A549 treated with GW870086 at 1 μM for 4 hours (cell line): ENCODE measurements at places on chromosomes 3 and 15. TPM values are rescaled to one million over a fixed set of nuclear protein-coding genes. Genes with fewer than 3 reads are reported as not detected.

ADIPOQ gene
- total RNA-seq, result not detected in 5 replicates

DUOXA2 gene
- not detected in 5 replicates for total RNA-seq

GOLGA8S gene
- 0.07 to 0.19 TPM (median 0.17 TPM) in 5 replicates for total RNA-seq

TRIM42 gene
- not detected in 5 replicates for total RNA-seq

DNASE1L3 gene
- total RNA-seq, result 0.35 TPM in 1 of 5 replicates, not detected in the others

GRAMD2A gene
- total RNA-seq, result 0.07 to 0.21 TPM (median 0.17 TPM) in 3 of 5 replicates, not detected in the others

HAUS2 gene
- total RNA-seq, result 19.1 to 20.8 TPM (median 19.7 TPM) in 5 replicates

PAQR5 gene
- total RNA-seq, result 88.0 to 124 TPM (median 110 TPM) in 5 replicates

RGMA gene
- 0.17 to 0.69 TPM (median 0.27 TPM) in 5 replicates for total RNA-seq

RBPMS2 gene
- total RNA-seq, result 6.1 to 8.9 TPM (median 7.1 TPM) in 5 replicates

BCHE gene
- total RNA-seq, result 0.73 to 1.2 TPM (median 1.0 TPM) in 5 replicates

PP2D1 gene
- not detected in 5 replicates for total RNA-seq

LMAN1L gene
- total RNA-seq, result not detected in 5 replicates

MYH15 gene
- total RNA-seq, result 0.08 to 0.16 TPM (median 0.15 TPM) in 5 replicates

BLM gene
- total RNA-seq, result 11.0 to 13.3 TPM (median 11.9 TPM) in 5 replicates

SEMA3B gene
- 5.1 to 9.7 TPM (median 7.3 TPM) in 5 replicates for total RNA-seq

CHRNA7 gene
- 3.8 to 5.2 TPM (median 4.5 TPM) in 5 replicates for total RNA-seq

GABRA5 gene
- total RNA-seq, result 78.4 to 116 TPM (median 105 TPM) in 5 replicates

C3orf22 gene
- not detected in 5 replicates for total RNA-seq

CCR9 gene
- total RNA-seq, result not detected in 5 replicates

ARGFX gene
- not detected in 5 replicates for total RNA-seq

COL8A1 gene
- not detected in 5 replicates for total RNA-seq

IVD gene
- 10.8 to 13.6 TPM (median 12.5 TPM) in 5 replicates for total RNA-seq

FAM3D gene
- not detected in 5 replicates for total RNA-seq

GRK7 gene
- total RNA-seq, result not detected in 5 replicates

LRTM1 gene
- total RNA-seq, result not detected in 5 replicates

IMPG2 gene
- not detected in 5 replicates for total RNA-seq

MAP1A gene
- total RNA-seq, result 0.59 to 0.85 TPM (median 0.71 TPM) in 5 replicates

XCR1 gene
- not detected in 5 replicates for total RNA-seq

EXD1 gene
- 0.16 to 0.33 TPM (median 0.27 TPM) in 3 of 5 replicates, not detected in the others for total RNA-seq

TGM5 gene
- not detected in 5 replicates for total RNA-seq

CLK3 gene
- 31.7 to 36.2 TPM (median 33.4 TPM) in 5 replicates for total RNA-seq

CPA3 gene
- total RNA-seq, result not detected in 5 replicates

POPDC2 gene
- total RNA-seq, result 0.09 to 0.79 TPM (median 0.21 TPM) in 5 replicates

ZKSCAN7 gene
- total RNA-seq, result not detected in 5 replicates

PLXNA1 gene
- 17.5 to 23.4 TPM (median 21.8 TPM) in 5 replicates for total RNA-seq

GNAT1 gene
- total RNA-seq, result not detected in 5 replicates

UBE2E2 gene
- total RNA-seq, result 40.0 to 49.9 TPM (median 45.4 TPM) in 5 replicates

GOLGA6L10 gene
- total RNA-seq, result 0.33 to 0.56 TPM (median 0.50 TPM) in 5 replicates

CLDN16 gene
- total RNA-seq, result not detected in 5 replicates

IL12A gene
- total RNA-seq, result 0.61 to 1.2 TPM (median 0.98 TPM) in 5 replicates

RFTN1 gene
- 2.8 to 3.6 TPM (median 3.2 TPM) in 5 replicates for total RNA-seq

SCN5A gene
- total RNA-seq, result 0.53 to 2.6 TPM (median 1.0 TPM) in 5 replicates

MYZAP gene
- total RNA-seq, result 1.0 to 1.7 TPM (median 1.2 TPM) in 5 replicates

SCAANT1 gene
- not detected in 5 replicates for total RNA-seq

MRAS gene
- total RNA-seq, result 7.1 to 11.4 TPM (median 9.2 TPM) in 5 replicates

PARP9 gene
- 5.2 to 7.0 TPM (median 6.2 TPM) in 5 replicates for total RNA-seq

GOLGA8G gene
- not detected in 5 replicates for total RNA-seq

SHC4 gene
- 0.61 to 1.2 TPM (median 0.80 TPM) in 5 replicates for total RNA-seq
